ENCODE measurements at places on chromosomes 13 and 19.

GRCh38 chr13:24160458-24161009, at the start of gene SPATA13:
TSS of gene SPATA13 (plus strand) at chr13:24160720. CDS start at chr13:24222930, 62,210 bp downstream.
- DNase-seq: peak; percentile 87

DNA sequence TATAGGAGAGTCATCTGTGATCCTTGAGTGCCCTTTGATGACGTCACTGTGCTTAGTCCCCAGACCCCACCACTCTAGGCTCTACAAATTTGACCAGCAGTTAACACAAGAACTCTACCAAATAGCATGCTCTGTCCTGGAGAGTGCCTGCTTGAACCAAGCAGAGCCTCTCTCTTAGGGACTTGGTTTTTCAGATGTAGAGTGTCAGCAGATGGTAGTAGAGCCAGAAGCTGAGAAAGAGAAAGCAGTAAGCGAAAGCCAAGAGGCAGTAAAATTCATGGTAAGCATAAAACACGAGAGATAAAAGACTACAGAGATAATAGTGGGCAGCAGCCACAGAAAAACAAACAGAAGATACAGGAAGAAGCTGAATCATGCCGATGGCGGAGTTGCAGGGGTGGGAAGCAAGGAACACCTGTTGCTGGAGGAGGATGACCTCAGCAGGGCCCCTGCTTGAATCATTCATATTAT, 193.3 kb downstream of the SLC7A1 start:
- DNase-seq: no peak

- DNase-seq: no peak
These were observed 8.7 kb upstream of the CREB3L3 start for GRCh38 chr19:4144666-4145249.

DNA sequence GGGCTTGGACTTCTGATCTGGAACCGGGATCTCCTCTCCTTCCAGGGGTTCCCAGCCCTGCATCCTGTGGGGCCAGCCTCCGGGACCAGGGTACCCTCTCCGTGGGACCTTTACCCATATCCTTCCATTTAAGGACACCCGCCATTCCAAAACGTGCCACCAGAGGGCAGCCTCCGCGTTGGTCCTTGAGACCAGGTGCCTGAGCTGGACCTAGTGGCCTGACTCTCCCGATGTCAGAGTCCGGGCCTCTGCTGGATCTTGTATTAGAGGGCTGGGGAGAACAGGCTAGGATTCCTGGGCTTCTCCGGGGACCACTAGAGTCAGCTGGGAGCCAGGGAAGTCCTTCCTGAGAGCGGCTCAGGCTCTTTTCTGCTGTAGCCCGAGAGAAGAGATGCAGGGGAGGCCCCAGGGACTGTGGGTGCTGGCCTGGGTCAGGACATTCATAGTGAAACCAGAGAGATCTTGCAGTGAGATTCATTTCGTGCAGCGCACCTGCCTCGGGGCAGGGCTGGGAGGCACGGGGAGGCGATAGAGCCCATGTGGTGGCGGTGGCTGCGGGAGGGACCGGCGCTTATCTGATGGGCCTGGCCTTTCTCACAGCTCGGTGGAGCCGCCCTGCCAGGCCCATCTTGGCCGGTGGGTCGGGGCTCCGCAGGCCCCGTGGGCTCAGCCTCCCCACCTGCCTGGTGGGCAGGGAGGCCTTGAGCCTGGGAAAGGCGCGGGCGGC, 9.8 kb upstream of the SLC7A10 start:
- DNase-seq: peak; percentile 50

DNA sequence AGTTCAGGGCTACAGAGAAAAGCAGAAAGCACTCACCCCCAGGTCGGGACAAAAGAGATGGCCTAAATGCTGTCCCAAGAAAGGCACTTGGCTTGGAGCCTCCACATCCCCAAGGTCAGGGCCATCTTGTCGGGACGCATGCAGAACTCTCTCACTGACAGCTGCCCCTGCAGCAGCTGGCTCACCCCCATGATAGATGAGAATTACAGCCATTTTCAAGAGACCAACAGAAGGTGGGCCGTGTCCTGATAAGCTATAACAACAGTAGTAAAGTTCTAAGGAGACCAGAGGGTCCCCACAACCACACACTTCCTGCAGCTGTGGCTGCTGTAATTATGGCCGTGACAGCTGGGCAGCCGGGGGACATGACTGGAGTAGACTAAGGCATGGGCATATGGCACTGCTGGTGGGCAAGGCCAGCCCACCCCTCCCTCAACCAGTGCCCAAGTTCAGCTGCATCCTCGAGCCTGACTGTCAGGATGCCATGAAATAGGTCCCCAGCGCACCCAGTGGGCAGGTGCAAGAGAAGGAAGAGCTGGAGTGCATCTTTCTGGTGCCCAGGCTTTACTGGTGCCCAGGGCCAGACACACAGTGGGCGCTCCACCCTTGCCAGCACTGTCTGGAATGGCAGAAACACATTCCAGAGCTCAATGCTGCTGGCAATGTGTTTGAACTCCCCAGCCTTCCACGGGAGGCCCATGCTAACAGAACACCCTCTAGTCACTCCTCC, 436.7 kb upstream of the ZNF507 start:
- no peak for DNase-seq

DNA sequence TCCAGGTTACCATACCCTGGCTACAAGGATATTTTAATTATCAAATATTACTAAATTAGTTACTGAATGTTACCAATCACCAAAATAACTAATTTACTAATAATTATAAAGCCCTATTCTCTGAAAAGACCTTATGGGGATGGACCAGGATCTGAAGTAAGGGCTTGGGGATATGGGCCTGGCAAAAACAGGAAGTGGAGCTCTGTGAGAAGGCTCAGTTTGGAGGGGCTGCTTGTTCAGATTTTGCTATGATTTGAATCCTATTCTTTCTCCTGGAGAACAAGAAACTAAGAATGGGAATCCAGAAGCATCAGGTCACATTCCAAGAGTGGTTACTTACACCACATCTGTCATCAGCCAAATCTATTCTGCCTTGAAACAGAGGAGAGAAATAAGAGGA, 148.1 kb downstream of the DNAJC15 start:
- no peak for DNase-seq

DNA sequence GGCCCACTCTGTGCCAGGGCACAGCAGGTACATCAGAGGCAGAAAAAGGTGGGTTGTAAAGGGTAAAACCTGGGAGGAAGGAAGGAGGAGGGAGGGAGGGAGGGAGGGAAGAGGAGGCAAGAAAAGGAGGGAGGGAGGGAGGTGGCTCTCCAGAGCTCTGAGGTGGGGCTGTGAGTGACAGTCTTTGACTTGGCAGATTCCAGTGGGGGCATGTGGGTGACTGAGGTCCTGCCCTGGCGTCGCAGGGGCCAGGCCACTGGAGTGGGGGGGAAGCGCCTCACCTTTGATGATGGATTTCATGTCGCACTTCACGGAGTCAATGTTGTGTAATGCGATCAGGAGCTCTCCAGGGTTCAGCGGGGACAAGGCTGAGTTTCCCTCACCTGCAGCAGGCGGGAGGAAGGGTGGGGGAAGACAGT, 6.0 kb upstream of the RSPH6A start:
- DNase-seq: no peak

GRCh38 chr19:38388349-38389100, at the start of gene SPRED3:
TSS of gene SPRED3 (plus strand) at chr19:38388697. CDS start at chr19:38390303, 1,606 bp downstream.
- no peak for DNase-seq

GRCh38 chr13:104442536-104442935, 1376.3 kb upstream of the SLC10A2 start:
- DNase-seq: no peak

DNA sequence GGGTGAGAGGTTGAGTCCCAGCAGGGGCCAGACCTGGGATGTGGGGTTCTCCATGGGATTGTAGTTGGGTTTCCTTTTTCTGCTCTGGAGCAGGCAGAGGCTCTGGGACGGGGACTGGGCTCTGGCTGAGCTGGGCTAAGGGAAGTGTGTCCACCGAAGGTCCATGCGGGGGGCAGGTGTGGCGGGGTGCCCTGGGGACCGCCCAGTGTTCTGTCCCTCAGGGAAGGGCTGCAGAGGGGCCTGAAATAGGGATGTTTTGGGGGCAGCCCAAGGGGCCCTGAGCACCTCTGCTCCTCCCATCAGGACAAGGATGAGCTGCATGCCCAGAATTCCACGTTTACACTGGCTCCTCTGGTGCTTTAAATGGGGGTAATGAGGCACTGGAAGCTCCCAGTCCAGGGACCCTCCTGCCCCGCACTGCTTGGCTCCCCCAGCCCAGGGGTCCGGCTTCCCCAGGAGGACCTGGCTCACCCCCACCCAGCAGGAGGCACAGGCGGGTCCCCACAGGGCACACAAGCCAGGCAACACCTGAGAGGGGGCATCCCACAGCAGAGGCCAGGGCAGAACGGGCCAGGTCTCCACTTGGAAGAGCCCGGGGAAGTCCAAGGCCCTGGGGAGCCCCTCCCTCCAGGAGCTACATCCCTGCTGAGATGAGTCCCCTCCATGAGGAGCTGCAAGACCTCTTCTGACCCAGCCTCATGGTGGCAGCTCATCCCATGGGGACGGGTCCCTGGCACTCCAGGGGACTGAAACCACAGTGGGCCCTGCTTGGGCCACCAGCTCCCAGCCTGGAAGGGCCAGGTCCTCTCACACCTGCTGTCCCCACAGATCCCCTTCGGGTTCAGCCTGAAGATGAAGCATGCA, 14.7 kb upstream of the ZNF14 start:
- no peak for DNase-seq

- no peak for DNase-seq
These were observed 6.6 kb upstream of the DHDH start for GRCh38 chr19:48926909-48927308.

DNA sequence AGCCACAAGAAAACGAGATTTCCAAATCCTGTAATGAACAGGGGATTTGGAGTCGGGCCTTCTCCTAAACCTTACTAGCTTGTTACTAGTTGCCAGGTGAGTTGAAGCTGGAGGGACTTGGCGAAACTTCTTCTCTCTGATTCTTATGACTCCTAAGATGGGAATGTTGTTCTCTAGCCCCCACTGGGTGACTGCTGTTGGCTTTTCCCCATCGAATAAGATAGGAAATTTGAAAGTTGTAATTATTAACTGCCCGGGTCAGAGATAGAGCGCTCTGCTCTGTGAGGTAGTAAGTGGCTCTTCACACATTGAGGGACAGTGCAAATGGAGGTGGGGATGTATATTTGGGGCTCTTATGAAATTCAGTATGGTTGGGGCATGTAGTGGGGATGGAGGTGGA, 111.2 kb upstream of the MBNL2 start:
- DNase-seq: no peak

DNA sequence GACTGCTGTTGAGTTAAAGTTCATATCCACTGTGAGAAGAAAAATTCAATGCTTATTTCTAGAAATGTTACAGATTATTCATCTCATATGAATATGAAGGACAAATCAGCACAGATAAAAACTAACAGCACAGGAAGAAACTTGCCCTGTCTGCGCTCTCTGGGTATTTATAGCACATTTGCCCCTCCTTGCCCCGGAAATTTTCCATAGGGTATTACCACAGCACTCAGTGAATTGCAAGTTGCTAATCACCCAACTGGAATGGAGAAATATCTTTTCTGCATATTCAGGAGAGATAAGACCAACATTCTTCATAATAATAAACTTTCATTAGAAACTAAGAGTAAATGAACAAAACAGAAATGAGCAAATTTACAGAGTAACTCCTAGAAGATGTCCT, 318.0 kb upstream of the KLF12 start:
- DNase-seq: no peak

GRCh38 chr13:91146601-91147000, 200.9 kb upstream of the MIR17HG start:
- no peak for DNase-seq

GRCh38 chr13:111228262-111229144, 91.9 kb upstream of the TEX29 start:
- no peak for DNase-seq

DNA sequence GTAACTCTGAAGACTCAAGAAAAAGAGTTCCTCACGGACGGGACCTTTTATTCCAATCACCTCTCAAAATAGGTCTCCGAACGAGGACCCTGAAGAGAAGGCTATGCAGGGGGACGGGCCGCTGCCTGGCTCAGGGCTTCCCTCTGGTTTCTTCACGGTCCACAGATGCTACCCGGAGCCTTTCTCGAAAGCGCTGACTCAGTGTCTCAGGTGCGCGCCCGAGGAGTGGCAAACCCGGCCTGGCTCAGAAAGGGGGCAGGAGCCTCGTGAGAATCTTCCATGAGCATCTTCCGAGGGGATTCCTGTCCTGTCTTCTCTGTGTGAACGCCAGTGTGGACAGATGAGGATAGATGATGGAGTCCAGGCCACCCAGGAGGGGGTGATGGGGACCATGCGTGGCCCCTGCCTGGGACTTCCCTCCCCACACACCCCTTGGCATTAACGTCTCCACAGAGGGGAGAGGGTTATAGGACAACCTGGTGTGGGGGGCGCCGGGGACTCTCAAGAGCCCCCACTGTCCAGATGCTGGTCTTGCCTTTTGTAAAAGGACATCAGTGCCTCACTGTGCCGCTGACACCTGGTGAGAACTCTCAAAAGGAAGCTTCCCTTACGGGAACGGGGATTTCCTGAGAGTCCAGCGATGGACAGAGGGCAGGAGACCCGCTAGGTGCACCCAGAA, 16.5 kb downstream of the LSM4 start:
- no peak for DNase-seq

DNA sequence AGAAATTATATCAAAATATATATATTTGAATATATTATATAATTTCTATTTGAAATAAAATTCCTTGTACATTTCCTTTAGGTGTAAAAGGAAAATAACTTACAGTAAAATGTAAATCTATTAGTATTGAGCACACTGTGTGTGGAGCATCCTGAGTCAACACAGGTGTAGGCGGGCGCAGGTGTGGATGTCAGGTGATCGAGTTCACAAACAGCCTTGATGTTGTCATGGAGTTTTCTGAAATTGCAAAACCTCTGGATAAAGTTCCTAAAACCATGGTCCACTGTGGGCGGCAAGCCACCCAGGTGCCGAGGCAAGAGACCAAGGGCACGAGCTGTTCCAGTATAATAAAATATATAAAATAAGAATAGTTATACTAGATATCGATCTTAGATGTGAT, 27.7 kb upstream of the MCF2L start:
- DNase-seq: no peak

DNA sequence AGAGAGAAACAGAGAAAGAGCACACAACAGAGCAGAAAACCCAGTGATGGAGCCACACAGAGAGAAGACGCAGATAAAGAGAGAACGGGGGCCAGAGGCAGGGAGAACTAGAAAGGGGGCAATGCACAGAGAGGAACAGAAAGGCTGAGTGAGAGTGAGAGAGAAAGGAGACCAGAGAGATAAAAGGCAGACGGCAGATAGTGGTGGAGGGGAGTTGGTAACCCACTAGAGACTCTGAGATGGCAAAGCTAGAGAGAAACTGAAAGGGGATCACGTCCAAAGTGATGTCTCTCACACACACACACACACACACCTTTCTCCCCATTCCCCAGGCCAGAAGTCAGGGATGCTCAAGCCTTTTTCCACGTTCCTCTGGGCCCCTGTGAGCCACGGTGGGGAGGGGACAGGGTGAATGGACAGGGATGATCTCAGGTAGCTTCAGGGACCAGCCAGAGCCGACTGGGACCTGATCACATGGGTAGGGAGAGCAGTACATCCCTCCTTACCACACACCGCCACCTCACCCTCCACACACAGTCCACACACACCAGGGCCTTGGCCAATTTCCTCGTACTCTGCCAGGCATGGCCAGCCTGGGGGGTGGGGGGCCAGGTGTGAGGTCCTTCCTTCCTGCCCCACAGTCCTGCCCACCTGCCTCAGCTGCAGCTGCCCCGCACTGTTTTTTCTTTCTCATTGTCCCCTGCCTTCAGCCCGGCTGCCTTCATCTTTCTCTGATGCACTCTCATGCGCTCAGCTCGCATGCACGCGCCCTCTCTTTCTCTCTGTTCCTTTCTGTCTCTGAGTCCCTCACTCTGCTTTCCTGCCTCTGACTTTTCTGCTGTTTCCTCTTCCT, 22.5 kb upstream of the POU2F2 start:
- DNase-seq: no peak

All from central memory CD4-positive, alpha-beta T cell (primary cell).